Muscle of back (tissue), 13 donors: ENCODE measurements at places on chromosomes 1 and 21.

DNA sequence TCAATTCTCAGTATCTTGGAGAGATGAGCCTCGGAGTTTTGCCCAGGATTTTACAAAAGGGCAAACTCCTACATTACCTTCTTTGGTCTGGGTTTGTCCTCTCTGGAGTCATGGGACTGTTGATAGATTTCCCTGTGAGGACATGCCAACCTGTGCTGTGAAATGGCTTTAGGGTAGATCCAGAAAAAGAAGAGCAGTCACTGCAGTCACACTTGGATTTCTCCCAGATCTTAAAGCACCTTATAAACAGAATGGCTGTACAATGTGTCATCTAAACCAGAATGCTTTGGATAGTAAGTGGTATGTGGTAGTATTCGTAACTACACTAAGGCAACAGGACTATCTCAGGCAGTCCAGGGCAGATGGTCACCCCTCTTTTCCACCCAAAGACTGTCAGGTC, 1.9 kb upstream of the CSRP1 start:
- DNase-seq: no peak

DNA sequence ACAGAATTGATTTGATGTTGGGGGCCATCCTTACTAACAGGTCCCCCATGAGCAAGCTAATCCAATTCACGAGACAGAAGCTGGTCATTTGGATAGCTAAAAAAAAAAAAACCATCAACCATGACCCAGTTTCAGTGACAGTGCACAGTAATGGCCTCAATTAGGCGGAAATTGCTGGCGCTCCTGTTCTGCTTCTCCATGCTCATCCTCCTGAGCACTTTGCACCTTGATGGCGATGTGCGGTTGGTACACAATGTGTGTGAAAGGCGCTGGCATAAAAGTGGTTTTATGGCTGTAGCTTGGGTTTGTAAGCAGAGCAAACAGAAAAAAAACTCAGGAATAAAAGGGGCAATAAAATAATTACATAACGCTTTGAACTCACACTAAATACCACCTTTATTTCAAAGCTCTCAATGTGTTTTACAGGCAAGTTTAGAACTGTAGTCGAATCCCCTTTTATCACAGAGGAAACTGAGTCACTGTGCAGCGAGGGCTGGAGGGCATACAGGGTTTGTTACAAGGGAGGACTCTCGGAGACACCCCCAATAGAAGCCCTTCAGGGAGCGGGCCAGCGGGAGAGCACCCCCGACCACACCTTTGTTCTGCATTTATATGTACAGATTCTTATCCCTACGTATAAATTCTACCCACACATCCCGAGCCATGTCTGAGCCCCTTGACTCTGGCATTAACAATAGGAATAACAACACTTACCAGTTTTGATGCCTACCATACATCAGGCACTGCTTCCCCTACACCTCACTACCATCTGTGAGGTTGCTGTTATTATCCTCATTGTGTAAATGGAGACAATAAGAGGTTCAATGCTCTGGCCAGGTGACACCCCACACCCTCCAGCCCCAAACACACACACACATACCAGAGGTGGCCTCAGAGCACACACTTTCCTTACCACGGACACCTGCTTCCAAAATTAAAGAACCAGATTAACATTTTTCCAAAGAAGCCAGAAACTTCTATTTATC, 213.5 kb upstream of the IRF2BP2 start:
- no peak for DNase-seq

- DNase-seq: no peak
These were observed 30.8 kb upstream of the UHMK1 start for GRCh38 chr1:162466797-162467196.

DNA sequence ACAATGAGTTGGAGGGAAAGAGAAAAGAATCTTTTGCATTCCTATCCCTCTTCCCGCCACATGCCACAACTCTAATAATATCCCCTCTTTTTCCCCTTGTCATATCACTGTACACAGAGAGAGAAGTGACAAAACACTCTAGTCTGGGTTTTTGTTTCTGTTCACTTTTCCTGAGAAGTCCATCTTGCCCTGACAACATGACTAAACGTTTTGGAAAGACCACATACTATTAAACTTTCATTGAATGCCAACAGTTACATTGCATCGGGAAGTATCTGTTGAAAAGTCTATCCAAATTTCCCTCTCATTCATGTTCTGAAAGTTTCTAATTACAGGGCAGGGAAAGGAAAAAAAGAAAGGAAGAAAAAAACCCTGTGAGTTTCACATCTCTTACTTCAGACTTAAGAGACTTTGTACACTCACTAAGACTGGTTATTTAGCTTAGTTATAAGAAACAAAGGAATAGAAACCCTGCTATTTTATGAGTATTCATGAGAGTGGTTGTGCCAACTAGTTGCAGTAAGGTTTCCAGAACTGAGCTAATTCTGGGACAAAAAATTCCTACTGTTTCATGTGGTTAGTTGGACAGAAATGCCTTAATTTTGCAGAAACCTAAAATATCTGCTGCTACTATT, 16.9 kb downstream of the PLA2G4A start:
- DNase-seq: peak; percentile 29

DNA sequence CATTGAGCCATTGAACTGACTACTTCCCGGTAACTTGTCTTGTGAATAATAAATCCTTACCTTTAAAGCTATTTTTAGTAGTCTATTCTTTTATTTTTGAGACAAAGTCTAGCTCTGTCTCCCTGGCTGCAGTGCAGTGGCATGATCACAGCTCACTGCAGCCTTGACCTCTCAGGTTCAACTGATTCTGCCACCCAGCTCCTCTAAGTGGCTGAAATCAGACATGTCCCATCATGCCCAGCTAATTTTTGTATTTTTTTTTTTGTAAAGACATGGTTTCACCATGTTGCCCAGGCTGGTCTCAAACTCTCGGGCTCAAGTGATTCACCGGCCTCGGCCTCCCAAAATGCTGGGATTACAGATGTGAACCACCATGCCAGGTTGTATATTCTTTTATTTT, 59.3 kb upstream of the PTGS2 start:
- DNase-seq: no peak

DNA sequence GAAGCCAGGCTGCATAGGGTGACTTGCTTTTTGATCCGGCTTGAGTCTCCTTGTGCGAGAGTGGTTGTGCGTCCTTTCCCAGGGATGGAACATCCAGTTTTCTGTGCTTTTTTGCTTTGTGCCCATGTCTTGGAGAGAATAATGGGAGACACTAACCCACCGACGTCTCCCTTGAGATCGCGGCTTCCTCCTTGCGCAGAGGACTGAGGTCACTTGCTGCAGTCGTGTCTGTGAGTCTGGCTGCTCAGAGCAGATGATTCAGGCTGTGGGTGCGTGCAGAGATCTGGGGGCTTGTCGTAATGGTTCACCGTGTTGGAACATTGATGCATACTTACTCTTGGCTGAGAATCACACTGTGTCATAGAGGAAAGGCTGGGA, 164.5 kb upstream of the CACNA1E start:
- DNase-seq: no peak

- DNase-seq: no peak
These were observed 292.9 kb downstream of the PTGER3 start for GRCh38 chr1:70754701-70755100.

GRCh38 chr1:93109578-93109977, 30.5 kb downstream of the MTF2 start:
- DNase-seq: no peak

GRCh38 chr1:44327679-44328491, 27.2 kb downstream of the ERI3 start:
- peak; percentile 55 for DNase-seq

DNA sequence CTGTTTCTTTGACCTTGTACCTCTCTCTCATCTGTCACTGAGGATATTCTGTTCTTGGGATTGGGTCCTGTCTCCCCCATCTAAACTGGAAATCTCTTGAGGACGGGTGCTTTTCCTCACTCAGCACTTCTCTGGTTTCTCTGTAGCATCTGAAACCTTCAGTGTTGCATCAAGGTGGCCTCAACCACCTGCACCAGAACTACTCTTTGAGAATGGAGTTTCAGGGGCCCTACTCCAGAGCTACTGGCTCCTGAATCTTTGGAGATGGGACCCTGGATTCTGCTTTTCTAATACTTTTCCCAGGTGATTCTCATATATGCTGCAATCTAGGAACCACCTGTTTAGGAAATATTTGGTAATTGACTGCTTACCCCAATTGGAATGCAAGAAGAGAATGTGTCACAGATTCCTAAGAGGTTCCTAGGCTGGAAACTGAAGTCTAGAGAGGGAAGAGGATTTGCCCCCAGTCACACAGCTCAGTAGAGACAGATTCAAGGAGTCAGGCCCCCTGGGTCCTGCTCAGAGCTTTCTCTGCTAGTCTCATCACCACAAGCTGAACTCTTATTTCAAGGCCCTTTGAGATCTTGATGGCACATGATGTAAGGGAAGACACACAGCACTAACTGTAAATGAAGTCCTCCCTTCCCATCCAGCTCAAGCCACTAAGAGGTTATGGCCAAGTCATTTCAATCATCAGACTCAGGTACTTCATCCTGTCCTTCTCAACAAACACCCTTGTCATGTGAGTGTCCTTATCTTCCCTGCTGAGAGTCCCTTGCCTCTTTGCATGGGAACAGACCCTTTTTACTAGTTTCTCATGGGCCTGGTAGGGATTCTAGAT, 48.7 kb downstream of the EIF2D start:
- no peak for DNase-seq

- no peak for DNase-seq
These were observed 9.8 kb upstream of the RAB42 start for GRCh38 chr1:28582248-28582615.

DNA sequence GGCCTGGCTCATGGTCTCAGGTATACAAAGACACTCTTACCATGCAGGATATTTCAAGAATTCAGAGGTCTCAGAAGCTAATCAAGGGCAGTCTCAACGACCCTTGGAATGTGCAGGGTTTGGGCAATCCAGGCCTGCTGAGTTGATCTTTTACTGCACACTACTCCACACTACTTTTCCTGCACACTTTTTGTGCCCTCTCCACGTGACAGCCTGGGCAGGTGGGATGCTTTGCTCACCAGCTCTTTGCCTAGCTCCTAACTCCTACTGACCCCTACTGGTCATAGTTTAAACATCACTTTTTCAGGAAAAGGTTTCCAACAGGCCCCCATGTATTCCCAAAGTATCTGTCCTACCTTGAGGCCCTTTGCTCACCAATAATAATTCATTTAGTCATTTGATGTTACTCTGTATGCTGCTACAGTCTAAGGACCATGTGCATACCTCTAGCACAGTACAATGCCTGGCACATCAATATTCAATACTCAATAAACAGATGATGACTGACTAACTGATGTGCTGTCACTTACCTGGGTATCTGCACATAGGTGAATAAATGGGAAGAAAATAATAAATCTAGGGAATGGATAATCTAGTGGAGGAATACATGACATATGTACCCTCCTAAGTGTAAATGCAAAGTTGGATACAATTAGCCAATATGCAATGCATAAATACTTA, 9.6 kb downstream of the DUSP23 start:
- DNase-seq: no peak

DNA sequence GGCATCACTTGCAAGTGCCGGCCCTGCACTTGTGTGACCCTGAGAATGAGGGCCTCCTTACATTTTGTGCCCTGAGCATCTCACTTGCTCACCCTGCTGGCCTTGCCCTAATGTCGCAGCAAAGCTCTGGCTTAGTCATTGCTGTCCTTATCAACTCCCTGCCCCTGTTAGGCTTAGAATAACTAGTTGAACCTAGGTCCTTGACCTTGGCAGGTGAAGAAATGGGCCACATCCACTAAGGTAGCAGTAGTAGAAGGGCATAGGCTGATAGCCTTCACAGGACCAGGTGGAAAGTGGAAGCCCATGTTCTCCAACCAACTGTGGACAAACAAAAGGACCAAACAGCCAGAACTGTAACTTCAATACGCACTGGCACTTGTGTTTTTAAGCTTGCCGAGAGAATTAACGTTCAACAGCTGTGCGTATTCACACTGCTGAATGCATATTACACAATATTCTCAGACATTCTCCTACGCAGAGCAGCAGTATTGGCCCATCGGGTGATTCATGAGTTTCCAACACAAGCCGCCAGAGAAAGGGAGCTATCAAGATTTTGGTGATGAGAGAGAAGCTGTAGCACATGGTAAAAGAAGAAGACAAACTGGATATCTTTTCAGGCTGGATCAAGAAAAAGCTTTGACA, 27.7 kb upstream of the PTGFRN start:
- DNase-seq: peak; percentile 76

- no peak for DNase-seq
These were observed 64.2 kb downstream of the SLC45A1 start for GRCh38 chr1:8382051-8382505.

- no peak for DNase-seq
These were observed 28.8 kb upstream of the ZBTB18 start for GRCh38 chr1:244022311-244022710.

GRCh38 chr1:172394141-172394751, 26.2 kb upstream of the C1orf105 start:
- no peak for DNase-seq

DNA sequence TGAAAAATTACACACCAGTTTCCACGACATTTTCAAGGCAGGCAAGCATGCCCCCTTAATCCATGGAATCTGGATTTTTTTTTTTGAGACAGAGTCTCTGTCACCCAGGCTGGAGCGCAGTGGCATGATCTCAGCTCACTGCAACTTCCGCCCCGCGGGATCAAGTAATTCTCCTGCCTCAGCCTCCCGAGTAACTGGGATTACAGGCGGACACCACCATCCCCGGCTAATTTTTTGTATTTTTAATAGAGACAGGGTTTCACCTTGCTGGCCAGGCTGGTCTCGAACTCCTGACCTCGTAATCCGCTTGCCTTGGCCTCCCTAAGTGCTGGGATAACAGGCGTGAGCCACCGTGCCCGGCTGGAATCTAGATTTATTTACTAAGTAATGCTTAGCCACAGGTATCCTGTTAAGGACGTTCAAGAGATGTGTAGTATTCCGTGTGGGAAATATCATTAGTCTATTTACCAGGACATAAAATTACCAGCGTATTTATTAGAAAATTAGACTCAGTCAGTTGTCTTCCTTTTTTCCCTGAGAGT, 2.5 kb downstream of the IFI44 start:
- DNase-seq: no peak

DNA sequence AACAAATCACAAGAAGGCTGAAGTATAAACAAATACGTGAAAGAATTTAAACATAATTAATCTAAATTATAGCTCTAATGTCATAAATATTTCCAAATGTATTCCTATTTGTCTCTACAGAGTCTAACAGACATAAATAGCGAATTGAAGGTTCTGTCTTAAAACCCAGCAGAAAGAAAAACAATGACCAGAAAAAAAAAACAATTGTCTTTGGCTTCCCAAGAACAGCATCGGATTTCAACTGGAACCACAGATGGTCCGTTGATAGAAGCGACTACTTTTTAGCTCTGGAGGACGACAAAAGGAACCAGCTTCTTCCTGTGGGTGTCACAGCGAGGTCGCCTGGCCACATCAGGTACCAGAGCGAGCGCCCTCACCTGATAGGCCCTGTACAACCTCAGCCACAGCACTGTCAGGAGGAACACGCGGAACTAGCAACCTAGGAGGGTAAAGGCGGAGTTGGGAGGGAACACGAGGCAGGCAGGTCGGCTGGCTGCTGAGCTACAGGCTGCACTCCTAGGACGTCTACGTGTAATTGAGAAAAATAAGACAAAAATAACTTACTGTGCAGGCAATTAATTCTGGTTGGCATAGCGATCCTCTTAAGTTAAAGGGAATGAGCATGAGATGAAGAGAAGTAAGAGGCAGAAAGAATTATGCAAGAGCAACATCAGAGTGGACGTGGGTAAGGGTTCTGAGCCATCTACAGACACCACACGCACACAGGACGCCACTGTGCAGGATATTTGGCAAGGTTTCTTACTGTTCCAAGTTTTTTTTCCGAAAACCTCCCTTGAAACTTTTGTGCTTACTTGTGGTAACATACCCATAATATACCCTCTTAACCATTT, 16.7 kb upstream of the PRDM15 start:
- DNase-seq: no peak
